DMS79 treated with DMSO at 0.1 percent for 48 hours (cell line): ENCODE measurements at places on chromosomes 7 and 10.
A peak's percentile ranks its signal among the peaks of the same experiment; 100 is the strongest.

- DNase-seq: no peak
Measured at GRCh38 chr7:156423876-156424275, 216.7 kb upstream of the RNF32 start.

- DNase-seq: no peak
Measured at GRCh38 chr10:55374060-55374459, 573.0 kb upstream of the PCDH15 start.

DNA sequence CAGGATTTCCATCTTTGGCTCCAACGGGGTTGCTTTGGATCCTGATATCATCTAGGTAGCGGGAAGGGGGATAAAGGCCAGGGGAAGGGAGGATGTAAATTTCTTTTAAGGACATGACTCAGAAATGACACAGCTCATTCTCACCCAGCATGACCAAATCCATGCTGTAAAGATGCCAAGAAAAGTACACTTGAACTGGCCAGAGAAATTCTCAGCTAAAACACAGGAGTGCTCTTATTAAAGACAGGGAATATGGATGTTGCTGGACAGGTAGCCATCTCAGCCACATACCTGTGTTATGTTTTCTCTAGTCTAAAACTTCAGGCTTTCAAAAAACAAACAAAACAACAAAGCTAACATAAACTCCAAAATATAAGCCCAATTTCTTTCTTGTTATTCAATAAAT is 68.3 kb downstream of the NAMPT start:
- peak; percentile 50 for DNase-seq

DNA sequence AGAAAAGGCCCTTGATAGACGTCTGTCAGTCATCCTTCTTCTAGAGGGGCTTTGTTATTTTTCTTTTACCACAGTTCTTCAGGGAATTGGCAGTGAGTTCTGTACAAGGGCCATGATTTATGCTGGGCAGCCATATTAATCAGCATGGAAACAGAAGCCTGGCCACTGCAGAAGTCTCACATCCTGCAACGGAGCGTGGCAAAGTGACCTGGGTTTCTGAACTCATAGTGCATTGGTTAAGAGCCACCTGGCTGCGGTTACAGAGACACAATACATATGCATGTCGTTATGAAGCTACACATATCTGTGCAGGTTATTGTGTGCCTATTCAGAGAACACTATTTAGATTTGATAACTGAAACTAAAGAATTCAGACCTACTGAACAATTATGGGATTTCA is 419.4 kb upstream of the CELF2 start:
- no peak for DNase-seq

GRCh38 chr7:122137251-122138077 is 6.6 kb downstream of the AASS start:
- DNase-seq: no peak

GRCh38 chr7:156820445-156821063 is 72.4 kb downstream of the LMBR1 start:
- no peak for DNase-seq

DNA sequence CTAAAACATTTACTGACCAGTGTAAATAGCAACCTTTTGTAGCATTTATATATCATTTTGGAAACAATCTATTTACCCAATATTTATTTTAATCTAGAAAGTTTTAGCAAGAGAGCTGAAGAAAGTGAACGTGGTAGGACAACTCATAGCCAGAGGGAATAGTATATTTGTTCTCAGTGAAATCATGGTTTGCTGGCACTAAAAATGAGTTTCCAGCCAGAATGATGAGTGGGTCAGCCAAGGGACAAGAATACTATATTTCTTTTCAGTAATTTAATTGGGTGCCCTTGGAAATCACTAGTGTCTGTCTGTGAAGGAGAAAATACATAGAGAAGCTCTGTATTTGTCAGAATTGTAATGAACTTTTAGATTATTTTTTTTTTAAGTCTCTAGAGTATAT is 74.9 kb downstream of the MINPP1 start:
- no peak for DNase-seq

DNA sequence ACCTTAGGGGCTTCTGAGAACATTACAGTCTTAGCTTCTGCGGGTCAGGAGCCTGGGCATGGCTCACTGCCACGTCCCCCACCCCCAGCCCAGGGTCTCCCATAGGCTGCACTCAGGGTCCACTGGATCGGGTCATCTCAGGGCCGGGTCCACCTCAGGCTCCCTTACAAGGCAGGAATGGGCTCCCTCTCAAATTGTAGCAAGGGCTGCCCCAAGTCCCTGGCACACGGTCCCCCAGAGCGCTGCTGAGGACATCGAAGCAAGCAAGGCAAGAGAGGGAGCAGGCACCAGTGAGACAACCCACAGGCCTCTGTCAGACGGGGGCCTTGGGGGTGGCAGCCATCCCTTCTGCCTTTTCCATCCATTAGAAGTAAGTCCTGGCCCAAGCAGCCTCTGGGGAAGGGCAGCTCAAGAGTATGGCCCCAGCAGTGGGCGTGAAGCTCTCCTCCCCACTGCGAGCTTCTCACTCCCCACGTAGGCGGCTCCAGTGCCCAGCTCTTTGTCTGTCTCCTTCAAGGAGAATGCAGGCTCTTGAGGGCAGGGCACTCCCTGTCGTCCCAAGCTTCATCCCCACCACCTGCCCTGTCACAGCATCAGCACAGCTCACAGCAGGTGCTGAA is 18.0 kb upstream of the RET start:
- no peak for DNase-seq

DNA sequence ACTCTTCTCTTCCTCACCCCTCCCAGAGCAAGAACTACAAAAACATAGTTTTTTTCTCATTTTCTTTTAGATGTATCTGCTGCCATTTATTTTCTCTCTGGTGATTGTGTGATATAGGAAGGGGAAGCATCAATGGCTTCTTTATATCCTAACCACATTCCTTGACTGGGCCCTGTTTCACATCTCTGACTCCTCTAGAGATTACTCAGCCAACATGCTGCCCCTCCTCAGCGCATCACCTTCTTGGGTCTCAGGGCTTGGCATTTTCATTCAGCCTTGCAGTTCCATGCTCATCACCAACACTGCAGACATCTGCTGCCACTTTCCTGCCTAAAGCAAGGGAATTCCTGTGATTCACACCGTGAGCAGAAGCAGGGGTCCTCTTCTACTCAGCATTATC is 705.5 kb downstream of the AUTS2 start:
- DNase-seq: no peak

GRCh38 chr10:127013691-127014473 is 108.7 kb downstream of the DOCK1 start:
- DNase-seq: no peak

GRCh38 chr10:119531067-119531466 is 11.5 kb downstream of the RGS10 start:
- DNase-seq: peak; percentile 0

DNA sequence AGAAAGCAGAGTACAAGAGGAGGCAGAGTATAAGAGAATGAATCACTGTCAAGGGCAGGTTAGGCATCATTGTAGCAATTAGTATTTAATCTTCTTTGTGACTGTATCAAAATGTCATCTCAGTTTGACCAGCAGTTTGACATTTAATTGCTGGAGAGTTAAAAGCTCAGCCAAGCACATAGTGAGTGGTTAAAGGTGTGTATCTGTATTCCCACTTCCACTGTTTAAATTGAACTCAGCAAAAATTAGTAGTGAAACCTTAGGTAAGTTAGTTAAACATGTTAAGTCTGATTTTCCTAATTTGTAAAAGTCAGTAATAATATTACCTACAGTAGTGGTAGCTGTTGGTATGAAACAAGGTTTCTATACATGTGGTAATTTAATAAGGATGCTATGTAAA is 296.4 kb upstream of the MBL2 start:
- no peak for DNase-seq

- no peak for DNase-seq
Measured at GRCh38 chr10:53122281-53122680, 349.7 kb upstream of the MBL2 start.

DNA sequence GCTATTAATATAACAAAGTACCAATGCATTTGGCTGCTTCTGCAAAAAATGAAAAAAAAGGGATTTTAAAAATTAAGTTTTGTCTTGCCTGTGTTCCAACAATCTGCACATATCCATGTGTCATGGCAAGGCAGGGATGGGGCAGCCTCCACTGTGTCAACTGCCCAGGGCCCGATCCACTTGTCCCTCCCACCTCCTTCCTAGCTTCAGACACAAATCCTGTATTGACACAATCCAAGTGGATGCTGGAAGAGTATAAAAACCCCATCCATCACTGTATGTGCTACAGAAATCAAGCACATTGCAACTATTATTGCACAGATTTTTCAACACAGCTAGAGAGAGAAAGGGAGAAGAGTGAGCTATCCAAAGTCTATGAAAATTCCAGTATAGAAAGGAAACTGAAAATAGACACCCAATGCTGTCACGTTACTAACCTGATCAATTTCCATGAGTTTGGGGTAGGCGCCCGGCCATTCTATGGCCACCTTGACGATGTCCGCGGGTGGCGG is 106.4 kb downstream of the ELMO1 start:
- no peak for DNase-seq

DNA sequence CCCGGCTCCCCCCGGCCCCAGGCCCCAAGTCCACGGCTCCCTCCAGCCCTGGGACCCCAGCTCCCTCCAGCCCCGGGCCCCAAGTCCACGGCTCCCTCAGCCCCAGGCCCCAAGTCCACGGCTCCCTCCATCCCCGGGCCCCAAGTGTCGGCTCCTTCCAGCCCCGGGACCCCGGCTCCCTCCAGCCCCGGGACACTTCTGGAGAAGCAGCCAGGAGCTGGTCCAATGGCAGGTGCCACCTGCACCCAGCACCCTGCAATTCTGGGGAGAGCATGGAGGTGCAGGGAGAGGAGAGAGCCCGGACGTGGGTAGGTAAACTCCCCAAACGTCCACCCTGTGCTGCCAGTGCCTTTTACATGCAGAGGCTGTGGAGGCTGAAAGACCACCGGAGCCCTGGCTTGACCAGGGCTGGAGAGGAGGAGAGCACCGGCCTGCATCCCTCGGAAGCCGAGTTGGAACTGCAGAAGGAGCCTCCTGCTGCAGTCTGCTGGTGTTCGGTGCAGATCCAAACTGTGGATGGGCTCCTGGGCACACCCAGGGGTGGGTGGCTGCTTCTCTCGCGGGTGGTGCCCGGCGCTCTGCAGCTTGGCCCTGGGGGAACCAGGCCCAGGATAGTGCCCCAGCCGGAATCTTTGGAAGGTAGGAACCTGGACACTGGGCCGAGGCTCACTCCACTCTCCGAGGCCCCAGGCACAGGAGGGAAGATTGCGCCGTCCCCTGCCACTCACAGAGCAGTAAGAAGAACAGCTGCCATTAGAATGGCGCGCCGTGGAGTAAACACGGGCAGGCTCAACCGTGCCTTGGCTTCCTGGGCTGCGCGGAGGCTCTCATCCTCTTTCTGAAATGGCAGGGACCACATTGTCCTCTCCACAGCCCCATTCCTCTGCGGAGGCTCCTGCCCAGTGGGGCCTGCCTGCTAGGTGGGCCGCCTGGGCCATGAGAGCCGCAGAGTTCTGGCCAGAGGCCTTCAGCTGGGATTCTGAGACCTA is 14.7 kb downstream of the SHH start:
- DNase-seq: no peak

- DNase-seq: no peak
Measured at GRCh38 chr7:32223721-32224120, 153.5 kb upstream of the PDE1C start.

GRCh38 chr7:29332042-29332811 is 137.7 kb downstream of the CHN2 start:
- DNase-seq: peak; percentile 94

DNA sequence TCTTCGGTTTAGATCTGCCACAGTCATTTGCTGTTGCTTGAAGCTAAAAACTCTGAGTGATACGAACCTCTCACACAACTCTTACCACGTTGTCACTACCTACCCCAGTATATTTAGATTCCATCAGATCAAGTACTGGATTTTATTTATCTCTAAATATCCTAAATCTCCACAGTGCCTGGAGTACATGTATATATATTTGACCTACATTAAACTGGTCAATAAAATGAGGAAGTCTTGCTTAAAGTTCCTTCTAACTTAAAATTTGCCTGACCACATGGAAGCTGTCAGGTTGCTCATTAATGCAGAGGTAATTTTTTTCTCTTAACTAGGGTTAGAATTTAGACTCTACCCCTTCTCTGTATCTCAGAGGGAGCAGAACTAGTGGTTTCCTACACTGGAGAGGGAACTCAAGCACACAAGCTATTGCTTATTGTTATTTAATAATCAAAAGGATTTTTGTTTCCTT is 3.1 kb upstream of the MACC1 start:
- DNase-seq: peak; percentile 52

DNA sequence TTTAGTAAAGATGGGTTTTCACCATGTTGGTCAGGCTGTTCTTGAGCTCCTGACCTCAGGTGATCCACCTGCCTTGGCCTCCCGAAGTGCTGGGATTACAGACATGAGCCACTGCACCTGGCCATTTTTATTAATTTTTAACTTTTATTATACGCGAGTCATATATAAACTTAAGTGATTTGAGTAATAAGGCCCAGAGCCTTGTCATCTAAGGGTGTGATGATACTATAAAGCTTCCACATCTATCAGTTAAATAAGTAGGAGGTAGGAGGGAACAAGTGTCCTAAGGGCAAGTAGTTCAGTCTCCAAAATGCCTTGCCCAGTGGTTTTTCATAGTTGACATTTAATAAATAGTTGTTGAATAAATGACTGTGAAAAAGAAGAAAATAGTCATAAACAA is 13.3 kb upstream of the HILPDA start:
- no peak for DNase-seq

DNA sequence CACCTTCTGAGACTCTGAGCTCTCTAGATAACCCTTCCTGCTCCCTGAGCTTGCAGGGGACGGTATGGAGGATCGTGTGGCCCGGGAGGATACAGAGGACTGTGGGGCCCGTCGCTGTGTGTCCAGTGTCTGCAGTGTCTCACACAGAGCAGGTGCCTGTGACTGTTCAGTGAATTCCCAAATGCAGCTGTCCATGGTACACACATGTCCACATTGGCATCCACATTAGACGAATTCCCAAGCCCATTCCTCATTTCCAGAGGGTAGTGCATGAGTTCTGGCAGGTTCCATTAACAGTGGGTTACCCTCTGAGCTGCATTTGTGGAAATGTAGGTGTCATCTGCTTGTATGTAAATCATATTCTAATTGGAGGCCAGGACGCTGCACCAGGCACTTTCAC is 39.5 kb downstream of the WDFY4 start:
- no peak for DNase-seq

GRCh38 chr7:83468251-83468739 is 180.6 kb downstream of the SEMA3E start:
- DNase-seq: peak; percentile 49

DNA sequence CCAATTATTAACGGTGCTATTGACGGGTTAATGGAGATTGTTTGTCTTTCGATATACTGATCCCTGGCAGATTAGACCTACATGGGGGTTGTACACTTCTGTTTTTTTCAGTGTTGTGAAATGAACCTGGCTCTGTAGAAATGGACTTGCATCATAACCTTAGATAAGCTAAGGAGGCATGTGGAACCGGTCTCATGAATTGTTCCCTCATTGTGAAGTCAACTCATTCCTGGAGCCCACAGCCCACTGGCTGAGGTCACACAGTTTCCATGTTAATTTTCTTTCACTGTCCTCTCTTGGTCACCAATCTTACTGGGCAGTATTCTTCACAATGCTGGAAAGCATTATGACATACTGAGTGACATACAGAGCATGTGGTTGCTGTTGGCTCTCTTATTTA is 202.8 kb downstream of the BMPER start:
- no peak for DNase-seq
